ENCODE measurements at places on chromosomes 4 and X.
A peak's percentile ranks its signal among the peaks of the same experiment; 100 is the strongest.

DNA sequence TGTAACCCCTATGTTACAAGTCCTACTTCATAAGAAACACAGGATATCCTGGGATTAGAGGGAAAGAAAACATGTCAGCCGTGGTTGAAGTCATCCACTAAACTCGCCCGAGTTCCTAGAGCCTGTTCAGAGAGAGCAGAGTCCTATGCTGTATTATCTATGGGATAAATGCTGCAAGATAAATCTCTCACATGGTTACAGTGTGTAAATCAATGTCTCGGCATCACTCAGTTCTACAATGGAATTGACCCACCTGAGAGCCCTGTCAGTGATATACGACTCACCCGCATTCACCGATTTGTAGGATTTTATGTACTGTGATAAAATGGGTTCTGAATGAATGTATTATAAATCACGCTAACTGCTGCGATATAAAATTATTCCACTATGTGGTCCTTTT is 127.8 kb upstream of the ANXA3 start:
- no peak for DNase-seq

DNA sequence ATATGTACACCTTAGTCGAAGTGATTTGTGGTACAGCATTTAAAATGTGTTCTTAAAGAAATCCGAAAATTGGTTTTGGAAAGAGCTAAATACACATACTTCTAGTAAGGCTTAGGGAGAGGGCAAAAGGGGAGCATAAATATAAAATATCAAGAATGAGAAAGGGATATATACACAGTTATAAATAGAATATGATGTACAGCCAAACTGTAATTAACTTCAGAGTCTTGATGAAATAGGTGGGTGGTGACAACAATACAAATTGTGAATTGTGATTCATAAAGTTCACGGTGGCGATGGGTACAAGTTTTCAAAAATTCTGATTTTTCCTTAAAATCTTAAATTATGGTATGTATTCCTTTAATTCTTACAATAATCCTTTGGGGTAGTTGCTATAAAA is 62.2 kb downstream of the KDM6A start:
- no peak for DNase-seq

- DNase-seq: no peak
Observed at GRCh38 chr4:184024637-184025036, 119.5 kb downstream of the STOX2 start.

DNA sequence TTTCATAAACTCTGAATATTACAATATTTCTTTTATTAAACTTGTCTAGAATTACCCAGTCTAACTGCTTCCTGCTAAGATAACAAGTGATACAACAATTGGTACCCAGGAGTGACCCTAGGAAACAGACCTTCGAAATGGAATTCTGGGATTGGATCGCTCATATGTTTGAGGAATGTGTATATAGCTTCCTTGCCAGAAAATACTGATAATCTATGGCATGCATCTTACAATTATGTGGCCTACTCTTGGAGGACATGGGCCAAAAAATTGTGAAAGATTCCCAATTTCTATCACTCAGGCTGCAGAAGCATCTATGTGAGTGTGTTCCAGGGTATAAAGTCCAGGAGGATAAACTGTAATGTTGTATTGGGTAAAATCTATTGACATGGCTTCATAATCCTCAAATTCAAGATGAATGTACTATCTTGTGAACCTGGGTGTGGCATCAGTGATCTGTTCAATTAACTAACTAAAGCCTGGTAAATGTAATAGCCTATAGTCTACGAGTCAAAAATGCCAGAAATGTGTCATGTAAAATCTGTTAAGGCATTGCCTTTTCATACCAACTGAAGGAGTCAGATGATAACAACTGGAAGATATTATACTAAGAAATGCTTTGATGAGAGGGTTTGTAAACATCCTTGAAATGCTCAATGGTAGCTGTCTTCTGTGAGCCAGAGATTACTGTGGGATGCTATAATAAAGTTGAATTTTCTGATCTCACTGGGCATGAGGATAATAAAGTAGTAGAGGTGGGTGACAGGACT is 1499.3 kb downstream of the PCDH7 start:
- no peak for DNase-seq

GRCh38 chr4:79413032-79413885 is 5.2 kb upstream of the GK2 start:
- DNase-seq: no peak

GRCh38 chr4:53994382-53995102 is 69.9 kb downstream of the CHIC2 start:
- DNase-seq: no peak

DNA sequence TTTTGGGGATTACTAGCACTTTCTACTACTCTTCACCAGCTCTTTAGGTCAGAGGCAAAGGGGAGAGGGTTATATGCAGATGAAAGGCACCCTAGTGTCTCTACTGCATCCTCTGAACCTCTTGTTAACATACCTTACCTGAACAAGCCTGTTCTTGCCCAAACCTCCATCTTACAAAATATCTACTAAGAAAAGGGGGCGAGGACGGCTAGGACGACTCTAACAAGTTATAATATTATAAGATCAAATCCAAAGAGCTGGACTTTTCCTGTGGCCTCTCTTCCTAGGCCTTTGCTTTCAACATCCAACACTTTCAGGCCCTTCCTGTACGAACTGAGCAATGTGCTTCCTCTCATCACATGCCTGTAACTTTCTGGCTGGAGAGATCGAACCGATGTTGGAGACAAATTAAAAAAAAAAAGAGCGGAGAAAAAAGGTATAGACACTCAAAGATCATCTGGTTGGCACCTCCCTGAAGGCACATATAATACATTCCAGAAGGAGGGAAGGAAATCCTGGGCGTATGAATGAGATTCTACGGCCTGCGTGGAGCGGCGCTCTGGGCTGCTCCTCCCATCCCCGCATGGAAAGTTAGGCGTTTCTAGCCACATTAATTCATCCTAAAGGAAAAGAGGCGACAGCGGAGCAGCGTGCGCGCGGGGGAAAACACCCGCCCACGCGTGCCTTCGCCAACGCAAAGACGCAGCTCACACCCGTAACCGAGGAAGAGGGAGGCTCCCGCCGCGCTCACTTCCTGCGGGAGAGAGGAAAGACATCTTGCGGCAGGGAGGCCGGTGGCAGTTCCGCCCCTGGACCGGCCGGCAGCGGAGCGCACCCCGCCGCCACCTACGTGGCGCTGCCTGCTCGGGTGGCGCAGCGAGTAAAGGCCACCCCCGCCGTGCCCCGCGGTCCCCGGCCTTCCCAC is 808 bp downstream of the PRDM5 start:
- peak; percentile 52 for DNase-seq

- DNase-seq: no peak
Observed at GRCh38 chr4:185405296-185405999, 8.8 kb downstream of the ANKRD37 start.

DNA sequence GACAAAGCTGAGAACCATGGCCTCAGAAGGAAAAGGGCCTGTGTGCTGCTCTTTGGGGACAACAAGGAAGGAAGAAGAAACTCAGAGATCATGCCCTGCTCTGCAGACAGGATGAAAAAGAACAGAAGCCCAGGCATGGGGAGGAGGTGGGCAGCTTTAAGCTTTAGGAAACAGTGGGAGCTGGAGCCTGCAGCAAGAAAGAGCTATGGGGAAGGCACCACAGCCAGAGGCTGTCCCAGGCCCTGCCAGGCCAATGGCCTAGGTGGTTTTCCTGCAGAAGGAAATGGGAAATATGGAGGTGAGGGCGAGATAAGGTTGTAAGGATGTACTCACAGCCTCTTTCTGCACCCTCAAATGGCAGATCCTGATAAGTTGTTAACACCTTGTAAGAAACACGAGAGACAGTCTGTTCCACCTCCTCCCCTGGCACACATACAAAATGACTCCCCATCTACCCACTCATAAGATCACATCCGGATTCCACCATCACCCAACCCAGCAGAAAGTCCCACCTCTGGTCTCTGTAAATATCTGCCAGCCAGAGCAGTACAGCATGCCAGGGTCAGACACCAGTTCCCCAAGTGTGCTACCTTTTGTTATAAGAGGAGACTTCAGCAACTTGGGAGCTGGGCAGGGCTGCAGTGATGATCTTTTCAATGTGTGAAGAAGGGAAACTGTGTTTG is 105.2 kb downstream of the RTL5 start:
- no peak for DNase-seq

DNA sequence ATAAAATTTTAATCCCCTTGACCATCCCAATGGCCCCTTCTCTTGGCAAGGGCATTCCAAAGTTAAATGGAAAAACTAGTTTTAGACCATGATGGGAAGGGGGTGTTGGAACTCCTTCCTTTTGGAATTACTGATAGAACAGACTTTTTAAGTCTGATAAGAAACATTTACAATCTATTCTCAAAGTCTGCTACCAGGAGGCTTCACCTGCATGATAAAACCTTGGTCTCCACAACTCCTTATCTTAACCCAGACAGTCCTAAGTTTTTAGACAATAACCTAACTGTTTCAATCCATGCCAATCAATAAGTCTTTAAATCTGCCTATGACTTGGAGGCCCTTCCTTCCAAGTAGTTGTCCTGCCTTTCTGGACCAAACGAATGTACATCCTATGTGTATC is 63.9 kb upstream of the PGRMC2 start:
- no peak for DNase-seq

DNA sequence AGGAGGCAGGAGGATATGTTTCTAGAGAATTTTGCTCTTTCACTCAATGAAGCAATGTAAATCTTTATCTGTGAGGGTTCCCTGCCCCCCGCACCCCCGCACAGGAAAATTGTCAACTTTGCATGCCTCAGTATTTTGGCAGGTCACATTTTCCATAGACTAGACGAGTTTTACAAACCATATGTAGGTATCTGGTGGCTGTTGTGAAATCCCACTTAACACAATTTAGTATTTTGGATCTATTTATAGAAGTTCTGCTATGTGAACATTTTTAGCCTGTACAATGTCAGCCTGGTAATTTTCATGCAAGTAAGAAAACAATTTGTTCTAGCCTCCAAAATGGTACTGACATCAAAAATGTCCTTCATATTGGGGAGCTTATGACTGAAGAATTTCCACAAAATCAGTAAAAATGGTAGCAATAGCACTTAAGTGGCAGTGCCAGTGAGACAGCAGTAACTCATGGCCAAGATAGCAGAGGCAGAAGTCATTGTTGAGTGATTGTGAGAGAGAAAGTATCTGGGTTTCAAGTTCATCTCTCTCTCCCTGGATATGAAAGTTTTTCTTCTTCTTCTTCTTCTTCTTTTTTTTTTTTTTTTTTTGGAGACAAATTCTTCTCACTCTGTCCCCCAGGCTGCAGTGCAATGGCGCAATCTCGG is 12.4 kb upstream of the FRYL start:
- DNase-seq: no peak

DNA sequence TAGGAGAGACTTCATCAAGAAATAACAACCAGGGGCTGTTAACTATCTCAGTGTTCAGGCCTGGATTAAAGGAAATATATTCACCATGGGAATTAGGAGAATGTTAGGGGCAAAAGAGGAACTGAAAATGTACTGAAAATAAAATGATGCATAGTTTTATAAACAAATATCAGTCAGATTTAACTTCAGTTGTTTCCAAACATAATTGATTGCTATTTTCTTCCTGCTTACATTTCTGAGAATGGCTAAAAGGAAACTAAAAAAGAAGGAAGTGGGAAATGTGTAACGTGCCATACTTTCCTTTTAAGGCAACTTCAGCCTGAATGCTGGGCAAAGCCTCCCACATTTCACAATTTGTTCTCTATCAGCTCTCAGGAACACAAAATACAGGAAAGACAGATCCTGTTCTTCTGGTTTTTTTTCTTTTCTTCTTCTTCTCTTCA is 178.1 kb downstream of the MAML3 start:
- no peak for DNase-seq

DNA sequence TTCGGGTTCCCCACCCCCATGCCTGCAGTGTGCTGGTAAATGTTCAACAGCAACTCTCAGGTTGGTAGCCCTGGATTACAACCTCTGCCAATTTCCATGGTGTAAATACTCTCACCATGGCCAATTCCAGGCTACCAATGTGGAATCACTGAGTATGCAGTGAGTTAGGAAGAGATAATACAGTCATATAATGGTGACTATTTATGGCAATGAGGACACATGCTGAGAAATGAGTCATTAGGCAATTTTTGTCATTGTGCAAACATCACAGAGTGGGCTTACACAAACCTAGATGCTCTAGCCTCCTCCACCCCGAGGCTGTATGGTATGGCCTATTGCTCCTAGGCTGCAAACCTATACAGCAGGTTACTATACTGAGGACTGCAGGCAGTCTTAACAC is 4.6 kb upstream of the CLDN24 start:
- DNase-seq: no peak

GRCh38 chr4:125527681-125528080 is 212.9 kb downstream of the FAT4 start:
- DNase-seq: no peak

DNA sequence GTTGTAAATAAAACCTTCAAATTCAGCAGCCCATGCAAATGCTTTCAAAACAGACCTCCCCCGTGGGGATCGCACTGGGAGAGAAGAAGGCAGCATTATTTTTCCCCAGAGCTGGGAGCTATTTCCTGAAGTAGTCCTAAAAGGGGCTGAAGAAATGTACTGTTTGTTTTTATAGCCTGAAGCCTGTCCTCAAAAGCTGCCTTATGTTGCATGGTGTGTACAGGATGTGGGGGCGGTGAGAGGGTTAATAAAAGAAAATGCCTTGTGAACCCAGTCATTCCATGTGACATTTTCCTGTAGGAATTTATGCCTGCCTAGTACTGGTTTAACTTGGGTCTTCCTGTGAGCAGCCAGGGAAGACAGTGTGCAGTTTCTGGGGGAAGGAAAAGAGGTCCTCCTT is 144.1 kb downstream of the SOWAHB start:
- no peak for DNase-seq

GRCh38 chr4:42416017-42416416 is 18.7 kb downstream of the SHISA3 start:
- DNase-seq: no peak

DNA sequence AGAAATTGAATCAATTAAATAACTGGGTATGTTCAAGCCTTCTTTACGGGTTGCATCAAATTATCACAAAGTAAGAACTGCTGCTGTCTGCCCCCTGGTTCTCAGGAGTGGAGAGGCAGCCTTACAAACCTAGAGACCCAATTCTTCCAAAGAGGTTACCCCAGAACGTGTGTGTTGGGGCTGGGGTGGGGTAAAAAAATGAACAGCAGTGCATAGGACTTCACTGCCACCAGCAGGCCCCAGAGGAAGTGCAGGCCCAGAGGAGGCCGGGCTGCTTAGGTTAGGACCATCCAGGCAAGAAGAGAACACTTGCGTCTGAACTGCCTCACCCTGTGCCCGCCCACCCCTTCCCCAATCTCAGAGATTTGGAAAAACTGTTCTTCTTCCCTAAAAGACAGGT is 1.5 kb upstream of the NWD2 start:
- no peak for DNase-seq

- peak; percentile 37 for DNase-seq
Observed at GRCh38 chr4:108168160-108168670, 517 bp downstream of the LEF1 start.
